ENCODE measurements at places on chromosomes 2 and 18. TPM values are rescaled to one million over a fixed set of nuclear protein-coding genes. Genes with fewer than 3 reads are reported as not detected.

Gene TPO
- total RNA-seq: not detected

Gene PARD3B
- 6.4 TPM for total RNA-seq

Gene HDHD2
- 11.6 TPM for total RNA-seq

Gene FAM117B
- 2.0 TPM for total RNA-seq

GRCh38 chr18:77164763-77165485 lies 32.3 kb upstream of the MBP start:
- DNase-seq: no peak

GRCh38 chr18:22451796-22452195 lies 34.1 kb upstream of the CTAGE1 start:
- DNase-seq: no peak

- DNase-seq: no peak
Measured at GRCh38 chr2:217987391-217987790, 15.4 kb downstream of the TNS1 start.

- no peak for DNase-seq
Measured at GRCh38 chr2:65129286-65129825, 550 bp downstream of the RAB1A start.

- no peak for DNase-seq
Measured at GRCh38 chr2:54864727-54865126, 141.3 kb downstream of the EML6 start.

- no peak for DNase-seq
Measured at GRCh38 chr2:53417385-53417784, 350.2 kb upstream of the CHAC2 start.

DNA sequence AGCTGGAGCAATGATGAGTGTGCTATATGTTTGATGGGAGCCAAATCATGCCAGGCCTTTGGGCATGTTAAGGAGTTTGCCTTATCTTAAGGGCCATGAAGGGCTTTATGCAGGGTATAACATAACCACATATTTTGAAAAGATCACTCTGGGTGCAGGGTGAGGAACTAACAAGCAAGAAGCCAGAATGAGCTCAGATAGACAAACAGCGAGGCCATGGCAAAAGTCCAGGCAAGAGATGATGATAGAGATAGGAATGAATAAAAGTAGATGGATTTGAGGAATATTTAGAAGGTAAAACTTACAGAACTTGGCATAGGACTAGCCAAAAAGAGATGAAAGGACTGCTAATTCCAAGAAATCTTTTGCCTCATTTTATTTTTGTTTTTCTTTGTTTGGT lies 6.7 kb downstream of the GALNT3 start:
- no peak for DNase-seq

Data from dermis microvascular lymphatic vessel endothelial cell (primary cell).